ENCODE measurements at places on chromosomes 6 and 20. TPM values are rescaled to one million over a fixed set of nuclear protein-coding genes. Genes with fewer than 3 reads are reported as not detected.

TXLNB gene
- total RNA-seq, result 0.25 TPM

TBXT gene
- not detected for total RNA-seq

PLCB1 gene
- total RNA-seq, result 51.1 TPM

PRICKLE4 gene
- total RNA-seq, result 0.49 TPM

TSBP1 gene
- total RNA-seq, result not detected

DEFB116 gene
- not detected for total RNA-seq

PCK1 gene
- under 0.01 TPM for total RNA-seq

Measured in temporal lobe (tissue), 4 donors.